ENCODE measurements at places on chromosomes 5 and 9.

GRCh38 chr9:27337833-27338526 lies 41.0 kb upstream of the EQTN start:
- no peak for DNase-seq

DNA sequence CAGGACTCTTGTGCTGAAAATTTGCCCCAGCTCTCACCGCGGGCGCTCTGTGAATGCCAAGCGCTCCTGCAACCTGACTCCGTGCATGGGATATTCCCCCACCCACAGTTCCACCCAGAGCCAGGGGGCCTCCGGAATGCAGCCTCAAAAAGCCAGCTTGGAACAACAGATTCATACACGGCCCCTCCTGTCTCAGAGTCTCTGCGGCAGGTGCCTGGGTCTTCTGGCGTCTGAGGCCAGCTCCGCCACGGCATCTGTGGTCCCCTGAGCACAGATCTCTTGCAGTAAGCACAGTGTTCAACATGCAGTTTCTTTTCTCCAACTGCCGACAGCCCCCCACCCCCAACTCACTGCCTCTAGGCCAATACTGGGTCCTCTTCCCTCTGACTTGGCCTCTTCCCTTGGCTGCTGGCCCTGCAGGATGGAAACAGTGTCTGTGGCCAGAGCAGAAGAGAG lies 355.7 kb upstream of the IRX2 start:
- no peak for DNase-seq

- DNase-seq, result no peak
Observed at GRCh38 chr9:25678147-25678666, at the start of gene TUSC1. TUSC1 (minus strand) TSS chr9:25678444; CDS start chr9:25678312, 132 bp downstream.

GRCh38 chr9:130885484-130886375 lies 10.9 kb downstream of the QRFP start:
- DNase-seq, result no peak

- DNase-seq, result no peak
Observed at GRCh38 chr5:118956727-118957126, 31.6 kb downstream of the DTWD2 start.

DNA sequence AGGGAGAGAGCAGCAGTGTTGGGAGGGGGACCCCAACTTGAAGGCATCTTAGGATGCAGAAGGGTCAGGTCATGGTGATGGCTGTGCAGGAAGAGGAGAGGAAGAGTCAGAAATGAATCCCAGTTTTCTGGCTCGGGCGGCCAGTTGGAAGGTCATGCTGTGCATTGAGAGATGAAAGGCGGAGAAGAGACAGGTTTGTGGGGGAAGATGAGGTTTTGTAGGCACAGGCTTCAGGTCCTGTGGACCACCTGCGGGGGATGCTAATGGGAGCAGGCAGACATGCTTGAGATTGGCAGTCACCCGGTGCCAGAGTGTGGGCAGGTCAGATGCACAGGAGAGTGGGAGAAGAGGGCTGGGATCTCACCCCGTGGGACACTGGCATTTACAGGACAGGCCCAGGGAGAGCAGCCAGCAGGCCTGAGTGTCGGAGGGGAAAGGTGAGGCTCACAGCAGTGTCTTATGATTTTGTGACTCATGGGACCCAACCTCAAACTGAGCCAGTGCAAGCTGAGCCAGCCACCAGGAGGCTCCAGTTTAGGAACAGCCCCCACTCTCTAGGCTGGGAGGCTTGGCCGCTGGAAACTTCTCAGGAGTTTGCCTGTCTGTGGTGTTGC lies 17.5 kb downstream of the STXBP1 start:
- DNase-seq, result no peak

GRCh38 chr5:1156754-1157460 lies 44.5 kb upstream of the SLC6A19 start:
- no peak for DNase-seq

GRCh38 chr9:89448381-89448780 lies 49.5 kb downstream of the SEMA4D start:
- no peak for DNase-seq

DNA sequence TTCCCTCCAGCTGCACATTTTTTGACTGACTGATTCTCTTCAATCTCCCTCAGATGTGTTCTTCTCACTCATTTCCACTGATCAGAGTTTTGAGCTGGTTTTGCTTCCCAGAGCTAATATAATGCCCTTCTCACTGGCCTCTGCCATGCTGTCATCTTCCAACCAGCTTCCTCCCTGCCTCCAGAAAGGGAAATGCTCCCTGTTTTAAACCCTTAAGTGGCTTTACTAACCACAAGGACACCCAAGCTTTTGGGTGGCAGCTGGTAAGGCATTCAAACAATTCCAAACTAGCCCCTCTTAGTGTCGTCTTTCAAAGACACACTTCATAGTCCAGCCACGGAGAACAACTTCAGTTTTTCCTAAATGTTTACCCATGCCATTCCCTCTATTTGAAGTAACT lies 172.5 kb downstream of the CRB2 start:
- DNase-seq, result no peak

GRCh38 chr9:84169240-84169639 lies 171.3 kb downstream of the SLC28A3 start:
- DNase-seq, result no peak

DNA sequence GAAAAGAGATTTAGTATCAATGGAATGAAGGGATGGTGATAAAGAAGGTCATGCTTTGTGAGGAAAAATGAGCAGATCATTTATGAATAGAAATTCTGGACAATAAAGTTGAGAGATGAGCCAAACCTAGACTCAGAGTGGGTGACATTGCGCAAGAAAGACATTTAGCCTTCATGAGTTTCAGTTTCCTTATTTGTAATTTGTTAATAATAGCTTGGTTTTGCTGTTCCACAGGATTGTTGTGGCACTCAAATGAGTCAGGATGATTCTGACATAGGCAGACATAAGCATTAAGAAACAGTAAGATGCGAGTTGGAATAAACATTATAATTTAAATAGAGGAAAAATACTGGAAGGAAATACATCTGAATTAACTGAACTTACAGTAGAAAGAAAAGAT lies 34.8 kb downstream of the ITGA2 start:
- DNase-seq, result no peak

GRCh38 chr5:74020503-74020902 lies 394.5 kb downstream of the ARHGEF28 start:
- DNase-seq, result no peak

- no peak for DNase-seq
Observed at GRCh38 chr5:125130591-125130990, 384.2 kb upstream of the ZNF608 start.

GRCh38 chr9:136228107-136228875 lies 17.3 kb downstream of the QSOX2 start:
- no peak for DNase-seq

DNA sequence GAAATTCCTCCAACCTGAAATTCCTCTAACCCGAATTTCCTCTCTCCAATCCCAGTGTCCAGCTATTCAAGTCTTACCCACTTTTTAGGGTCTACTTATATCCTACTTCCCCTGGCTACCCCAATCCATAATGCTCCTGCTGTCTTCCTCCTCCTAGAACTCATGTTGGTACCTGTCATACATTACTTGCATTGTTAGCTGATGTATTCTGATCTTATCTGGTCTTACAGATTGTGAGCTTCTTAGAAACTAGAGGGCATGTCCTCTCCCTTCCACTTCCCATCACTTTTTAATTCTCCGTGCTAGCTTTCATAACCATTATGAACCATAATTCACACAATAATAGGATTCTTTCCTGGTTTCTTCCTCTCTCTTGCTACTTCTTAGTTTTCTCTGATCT lies 336.1 kb downstream of the CWC27 start:
- no peak for DNase-seq

DNA sequence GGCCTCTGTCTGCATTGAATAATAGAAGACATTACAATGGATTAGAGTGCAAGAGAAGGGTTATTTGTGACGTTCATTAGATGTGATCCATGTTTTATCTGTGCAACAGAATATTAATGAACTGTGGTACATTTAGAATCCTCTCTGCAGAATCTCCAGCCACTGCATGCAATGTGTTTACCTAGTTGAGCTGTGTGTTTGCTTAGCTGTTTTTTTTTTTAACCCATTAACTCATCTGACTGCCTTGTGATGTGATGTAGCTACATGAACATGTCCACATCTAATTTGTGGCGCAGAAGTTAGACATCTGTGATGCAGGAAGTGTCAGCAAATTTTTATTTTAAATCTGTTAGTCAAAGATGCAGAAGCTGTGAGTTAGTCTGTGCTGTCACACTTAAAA lies 236.9 kb downstream of the CD180 start:
- no peak for DNase-seq

DNA sequence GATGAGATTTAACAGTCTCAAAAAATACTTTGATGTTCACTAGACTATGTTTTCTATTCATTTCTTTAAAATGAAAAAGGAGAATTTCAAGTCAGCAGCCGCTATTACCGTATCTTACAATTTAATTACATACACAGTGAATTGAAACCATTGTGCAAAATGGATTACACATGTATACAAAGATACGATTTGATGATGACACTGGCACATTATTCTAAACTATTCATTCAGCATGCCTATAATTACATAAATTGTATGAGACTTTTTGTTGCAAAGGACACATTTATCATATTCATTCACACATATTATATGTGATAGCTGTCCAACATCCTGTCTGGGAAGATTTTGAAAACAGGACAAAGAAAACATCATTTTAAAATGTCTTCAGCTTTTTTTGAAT lies 118.3 kb upstream of the VCAN start:
- DNase-seq, result no peak

GRCh38 chr9:117258184-117258866 lies 156.5 kb downstream of the ASTN2 start:
- DNase-seq, result no peak

GRCh38 chr9:89145097-89145496 lies 33.5 kb downstream of the SHC3 start:
- DNase-seq, result no peak

DNA sequence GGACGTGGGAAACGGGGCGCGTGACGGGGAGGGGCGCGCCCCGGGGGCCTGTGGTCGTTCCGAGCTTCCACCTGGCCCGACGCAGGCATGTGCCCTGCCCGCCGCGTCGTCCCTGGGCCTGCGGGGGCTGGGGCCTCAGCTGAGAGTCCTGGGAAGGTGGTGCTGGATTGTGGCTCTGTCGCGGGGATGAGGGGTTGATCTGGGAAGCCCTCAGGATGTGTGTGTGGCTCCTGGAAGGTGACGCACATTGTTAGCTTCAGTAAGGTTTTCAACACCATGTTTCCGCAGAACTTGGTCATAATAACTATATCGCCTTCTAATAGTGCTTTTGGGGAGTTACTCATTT lies 589.1 kb downstream of the MTRR start:
- no peak for DNase-seq

DNA sequence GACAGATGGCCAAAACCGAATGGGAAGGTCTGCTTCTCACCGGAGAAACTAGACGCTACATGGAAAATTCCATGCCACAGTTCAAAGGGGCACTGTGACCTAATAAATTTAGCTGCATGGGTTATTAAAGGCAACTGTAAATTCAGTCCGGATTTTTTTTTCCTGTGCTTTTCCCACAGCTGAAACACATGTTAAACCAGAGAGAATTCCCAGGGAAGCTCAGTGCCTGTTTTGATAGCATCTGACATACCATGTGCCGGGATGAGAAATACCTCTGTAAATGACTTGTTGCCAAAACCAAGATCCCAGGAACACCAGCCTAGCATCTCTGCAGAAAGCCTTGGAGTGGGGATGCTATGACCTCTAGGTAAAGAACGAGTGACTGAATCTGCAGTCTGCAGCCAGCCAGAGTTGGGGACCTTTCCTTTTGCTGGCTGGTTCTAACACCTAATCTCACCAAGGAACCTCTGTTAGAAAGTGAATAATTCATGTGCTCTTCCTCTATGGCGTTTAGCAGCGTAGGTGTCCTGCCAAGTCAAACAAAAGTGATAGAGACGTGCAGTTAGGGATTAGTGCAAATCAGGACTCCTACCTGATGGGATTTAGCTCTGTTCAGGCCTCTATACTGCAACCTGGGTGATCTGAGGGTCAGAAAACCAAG lies 77.9 kb downstream of the SLIT3 start:
- DNase-seq, result no peak

- no peak for DNase-seq
Observed at GRCh38 chr9:32442433-32442832, 58.0 kb downstream of the ACO1 start.

- DNase-seq, result no peak
Observed at GRCh38 chr9:120569556-120569955, 10.4 kb downstream of the CDK5RAP2 start.

- no peak for DNase-seq
Observed at GRCh38 chr9:98144631-98145030, 25.6 kb upstream of the TRIM14 start.

DNA sequence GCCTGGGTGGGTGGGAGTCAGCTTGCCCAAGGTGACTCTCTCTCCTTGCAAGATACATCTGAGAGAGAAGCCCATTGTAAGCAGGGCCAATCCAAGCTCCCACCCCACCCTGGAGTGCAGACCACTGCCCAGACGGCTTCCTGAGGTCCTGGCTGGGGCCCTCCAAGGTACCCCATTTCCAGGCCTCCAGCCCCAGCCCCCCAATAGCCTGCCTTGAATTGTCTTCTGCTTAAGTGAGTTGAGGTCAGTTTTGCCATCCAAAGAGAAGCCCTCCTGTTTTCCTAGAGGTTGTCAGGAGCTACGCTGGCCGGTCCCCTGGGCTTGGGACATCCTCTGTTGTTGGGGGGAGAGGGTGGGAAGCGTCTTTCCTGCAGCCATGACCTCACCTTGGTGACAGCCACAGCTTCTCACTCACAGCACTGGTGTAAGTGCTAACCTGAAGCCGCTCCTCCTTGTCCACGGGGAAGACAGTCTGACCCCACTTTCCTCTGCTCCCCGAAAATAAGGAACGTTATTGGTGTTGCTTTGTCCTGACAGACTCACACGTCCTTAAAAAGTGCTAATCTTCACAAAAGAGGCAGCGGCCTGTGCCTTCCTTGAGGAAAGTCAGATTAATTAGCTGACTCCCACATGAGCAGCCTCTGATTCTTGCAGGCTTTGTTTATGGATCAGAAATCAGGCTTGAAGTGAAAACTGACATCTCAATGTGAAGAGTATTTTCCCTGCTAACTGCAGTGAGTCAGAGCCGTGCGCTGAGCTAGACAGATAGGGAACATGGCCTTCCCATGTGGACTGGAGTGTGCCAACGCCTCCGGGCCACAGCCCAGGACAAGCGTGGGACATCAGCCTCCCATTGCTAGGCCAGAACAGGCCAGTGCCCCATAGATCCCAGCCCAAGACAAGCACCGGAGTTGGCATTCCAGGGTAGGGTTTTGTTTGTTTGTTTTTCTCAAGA lies 52.3 kb downstream of the ADAMTS2 start:
- no peak for DNase-seq

DNA sequence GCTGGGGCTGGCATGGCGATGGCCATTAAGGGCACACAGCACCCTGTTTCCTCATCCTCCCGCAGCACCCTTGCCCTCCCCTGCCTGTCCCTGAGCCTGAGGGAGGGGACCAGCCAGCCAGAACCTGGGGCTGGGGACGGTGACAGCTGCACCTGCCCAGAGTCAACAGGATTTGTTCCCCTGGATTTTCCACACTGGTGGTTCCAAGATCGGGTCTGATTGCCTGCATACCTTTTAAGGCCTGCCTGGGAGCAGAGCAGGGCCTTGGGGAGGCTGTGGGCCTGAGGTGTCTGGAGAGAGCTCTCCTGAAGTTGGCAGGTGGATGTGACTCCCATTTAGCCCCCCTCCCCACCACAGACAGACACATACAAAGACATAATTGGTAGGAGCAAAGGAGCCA lies 61.0 kb upstream of the C5orf58 start:
- DNase-seq, result no peak

Measured in stimulated activated CD4-positive, alpha-beta T cell treated with anti-CD3 and anti-CD28 coated beads, TNF-alpha, amount 100 ng/mL, for 4 hours (primary cell).